ENCODE measurements at places on chromosomes 2 and 18.

DNA sequence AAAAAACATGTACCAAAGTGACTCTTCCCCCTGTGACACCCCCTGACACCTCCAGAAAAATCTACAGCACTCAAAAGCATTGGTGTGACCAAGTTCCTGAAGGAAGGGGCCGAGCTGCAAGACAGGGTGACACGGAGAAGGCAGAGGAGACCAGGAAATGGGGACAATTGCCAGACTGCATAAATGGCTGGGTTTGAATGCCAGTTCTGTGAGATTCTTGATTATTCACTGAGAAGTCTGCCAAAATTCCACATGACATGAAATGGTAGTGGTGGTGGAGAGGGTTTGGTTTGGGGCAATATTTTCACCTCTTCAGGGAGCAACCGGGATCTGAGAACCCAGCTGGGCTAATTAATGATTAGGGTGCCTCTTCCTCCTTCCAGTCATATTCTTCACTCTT lies 178.5 kb downstream of the ARL4C start:
- DNase-seq: no peak

DNA sequence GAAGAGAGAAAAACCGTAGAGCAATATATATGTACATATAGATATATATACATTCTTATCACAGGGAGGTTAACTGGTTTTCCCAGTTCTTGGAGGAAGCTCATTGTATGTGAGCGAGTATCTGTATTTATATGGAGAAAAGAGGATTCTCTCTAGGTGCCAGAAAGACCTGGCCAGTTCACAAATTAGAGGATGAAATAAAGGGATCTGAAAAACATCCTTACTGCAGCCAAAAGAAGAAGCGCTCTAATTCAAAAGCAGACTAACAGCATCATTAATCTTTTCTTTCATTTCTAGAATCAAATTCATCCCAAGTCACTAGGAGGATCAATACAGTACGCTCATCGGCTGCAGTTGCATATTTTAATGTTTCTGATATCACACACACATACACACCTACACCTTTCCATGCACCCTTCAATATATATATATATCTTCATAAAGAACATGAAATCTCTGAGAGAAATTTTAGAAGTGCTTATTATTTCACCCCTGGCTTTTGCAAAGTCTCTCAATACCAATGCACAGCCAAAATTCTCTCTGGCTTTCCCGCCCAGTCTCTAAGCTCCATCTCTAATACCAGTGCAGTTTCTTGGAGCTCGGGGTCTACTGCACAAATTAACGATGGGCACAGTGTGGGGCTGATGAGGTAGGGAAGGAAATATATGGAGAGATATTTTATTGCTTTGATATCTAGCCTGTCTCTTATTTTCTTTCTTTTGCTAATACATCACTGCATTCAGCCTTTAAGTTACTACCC lies 731 bp downstream of the NRXN1 start:
- no peak for DNase-seq

- DNase-seq: no peak
Measured at GRCh38 chr18:76988031-76988826, 144.4 kb downstream of the MBP start.

GRCh38 chr2:12890066-12890465 lies 173.3 kb downstream of the TRIB2 start:
- no peak for DNase-seq

- DNase-seq: peak; percentile 89
Measured at GRCh38 chr2:239308661-239309397, 92.0 kb downstream of the HDAC4 start.

- no peak for DNase-seq
Measured at GRCh38 chr2:112722816-112723546, 2.2 kb downstream of the NT5DC4 start.

DNA sequence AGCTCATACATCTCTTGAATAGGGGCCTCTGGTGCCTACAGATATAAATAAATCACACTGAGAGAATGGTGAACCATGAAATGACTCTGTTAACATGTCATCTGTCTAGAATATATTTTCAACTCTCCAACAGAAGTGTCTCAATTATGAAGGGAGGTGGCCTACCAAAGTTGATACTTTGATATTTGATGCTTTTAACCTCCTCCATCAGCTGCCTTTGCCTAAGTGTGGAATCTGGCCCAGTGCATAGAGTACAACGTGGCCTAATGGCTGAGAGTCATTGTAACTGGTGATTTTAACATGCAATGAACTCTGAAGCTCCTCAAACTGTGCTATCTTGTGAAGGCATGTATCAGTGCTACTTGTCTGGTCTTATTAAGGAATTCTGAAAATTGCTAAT lies 93.4 kb downstream of the MYO3B start:
- no peak for DNase-seq

- DNase-seq: no peak
Measured at GRCh38 chr2:42045352-42045751, 2.5 kb upstream of the PKDCC start.

- DNase-seq: no peak
Measured at GRCh38 chr2:104866122-104866864, 12.4 kb downstream of the POU3F3 start.

DNA sequence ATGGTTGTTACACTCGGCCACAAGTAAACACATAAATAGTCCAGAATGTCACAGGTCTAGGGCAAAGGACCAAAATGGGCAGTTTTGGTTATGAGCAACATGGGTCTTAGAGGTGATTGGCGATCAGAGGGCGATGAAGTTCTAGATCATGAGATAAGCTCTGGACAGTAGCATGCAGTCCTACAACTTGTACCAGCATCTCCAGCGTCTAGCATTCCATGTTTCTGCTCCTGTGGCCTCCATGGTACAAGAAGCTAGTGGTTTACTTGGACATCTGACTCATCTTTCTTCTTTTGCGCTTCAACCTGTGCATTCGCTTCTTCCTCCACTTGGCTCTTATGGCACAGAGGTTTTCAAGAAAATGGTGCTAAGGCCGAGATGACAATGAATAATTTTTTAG lies 8.9 kb upstream of the MMADHC start:
- DNase-seq: no peak

GRCh38 chr2:133265432-133265949 lies 302.8 kb downstream of the NCKAP5 start:
- DNase-seq: peak; percentile 27

DNA sequence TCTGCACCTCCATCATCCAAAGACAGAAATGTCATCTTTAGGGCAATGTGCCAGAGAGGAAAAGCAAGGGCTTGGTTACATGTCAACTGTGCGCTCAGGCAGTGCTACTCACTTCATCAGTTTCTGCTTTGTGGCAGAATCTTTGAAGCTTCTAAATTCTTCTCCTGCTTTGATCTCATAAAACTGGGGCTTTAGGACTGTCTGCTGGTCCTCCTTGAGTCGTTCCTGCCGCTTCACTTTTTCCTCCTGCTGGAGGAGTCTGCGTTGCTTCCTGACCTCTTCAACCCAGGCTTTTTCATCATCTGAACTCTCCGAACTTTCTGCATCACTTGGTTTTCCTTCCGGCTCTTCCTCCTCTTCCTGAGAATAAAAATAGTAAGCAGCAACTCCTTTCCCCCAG lies 100.8 kb downstream of the NOL10 start:
- no peak for DNase-seq

DNA sequence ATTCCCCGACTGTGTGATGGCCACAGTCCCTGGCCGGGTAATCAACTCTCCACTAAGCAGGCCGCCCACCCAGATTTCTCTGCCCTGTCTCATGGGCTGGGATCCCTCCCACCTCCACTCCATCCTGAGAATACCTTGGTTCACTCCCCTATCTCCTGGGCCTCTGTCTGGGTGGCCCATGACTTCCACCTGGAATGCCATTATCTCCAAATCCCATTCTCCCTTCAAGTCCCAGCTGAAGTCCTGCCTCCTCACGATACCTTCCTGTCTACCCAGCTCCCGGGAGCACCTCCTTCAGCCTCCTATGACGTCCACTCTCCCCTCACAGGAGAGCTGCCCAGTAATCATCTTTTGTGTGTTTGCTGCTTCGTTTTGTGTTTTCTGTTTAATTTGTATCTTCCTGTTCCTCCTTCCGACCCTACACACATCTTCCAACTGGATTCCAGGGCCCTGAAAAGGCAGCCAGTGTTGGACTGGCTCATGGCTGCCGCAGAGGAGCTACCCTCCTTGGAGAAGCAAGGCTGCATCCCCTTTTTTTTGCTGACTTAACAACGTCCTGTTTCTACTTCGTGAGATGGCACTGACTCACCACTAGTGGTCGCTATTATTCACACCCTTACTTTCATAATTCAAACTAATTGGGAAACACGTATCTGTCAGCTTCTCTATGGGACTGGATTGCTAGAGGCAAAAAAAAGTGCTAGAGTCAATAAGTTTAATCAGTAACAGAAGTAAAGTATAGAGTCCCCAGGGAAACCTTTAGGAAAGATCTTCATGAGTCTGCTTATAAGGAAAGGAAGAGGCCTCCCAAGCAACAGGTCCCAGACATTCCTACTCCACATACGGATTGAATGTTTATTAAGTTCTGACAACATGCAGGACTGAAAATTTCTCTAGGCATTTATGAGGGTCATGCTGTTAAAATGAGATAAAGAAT lies 171.9 kb upstream of the GATA6 start:
- DNase-seq: peak; percentile 71

DNA sequence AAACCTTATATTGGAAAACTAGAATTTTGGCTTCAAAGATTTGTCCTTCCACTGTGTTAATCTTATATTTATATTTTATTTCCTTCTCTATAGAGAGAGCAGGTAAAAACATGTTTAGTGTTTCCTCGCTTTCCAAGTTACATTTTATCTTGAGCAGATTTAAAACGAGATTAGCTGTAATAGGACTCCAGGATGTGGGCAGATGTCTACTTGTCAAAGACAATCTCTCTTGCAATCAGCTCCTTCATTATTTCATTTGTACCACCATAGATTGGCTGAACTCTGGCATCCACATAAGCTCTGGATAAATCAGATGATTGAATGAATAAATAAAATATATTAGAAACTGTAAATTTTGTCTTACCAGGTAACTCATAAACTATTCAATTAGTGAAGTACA lies 17.5 kb upstream of the KANSL1L start:
- no peak for DNase-seq

- DNase-seq: no peak
Measured at GRCh38 chr2:184037273-184037672, 561.1 kb upstream of the ZNF804A start.

DNA sequence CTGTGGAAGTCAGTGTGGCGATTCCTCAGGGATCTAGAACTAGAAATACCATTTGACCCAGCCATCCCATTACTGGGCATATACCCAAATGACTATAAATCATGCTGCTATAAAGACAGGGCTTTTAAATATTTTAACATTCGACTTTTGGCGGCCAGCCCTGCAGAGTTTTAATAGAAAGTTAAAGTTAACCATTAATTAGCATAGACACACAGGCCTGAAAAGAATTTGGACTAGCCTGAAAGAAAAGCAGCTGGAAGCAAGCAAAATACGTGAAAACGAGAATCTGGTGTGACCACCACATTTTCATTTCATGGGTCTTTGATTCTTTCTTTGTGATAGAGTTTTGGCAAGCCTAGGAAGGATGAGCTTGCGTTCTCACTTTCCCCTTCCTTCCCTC lies 184.0 kb downstream of the SCG2 start:
- no peak for DNase-seq

DNA sequence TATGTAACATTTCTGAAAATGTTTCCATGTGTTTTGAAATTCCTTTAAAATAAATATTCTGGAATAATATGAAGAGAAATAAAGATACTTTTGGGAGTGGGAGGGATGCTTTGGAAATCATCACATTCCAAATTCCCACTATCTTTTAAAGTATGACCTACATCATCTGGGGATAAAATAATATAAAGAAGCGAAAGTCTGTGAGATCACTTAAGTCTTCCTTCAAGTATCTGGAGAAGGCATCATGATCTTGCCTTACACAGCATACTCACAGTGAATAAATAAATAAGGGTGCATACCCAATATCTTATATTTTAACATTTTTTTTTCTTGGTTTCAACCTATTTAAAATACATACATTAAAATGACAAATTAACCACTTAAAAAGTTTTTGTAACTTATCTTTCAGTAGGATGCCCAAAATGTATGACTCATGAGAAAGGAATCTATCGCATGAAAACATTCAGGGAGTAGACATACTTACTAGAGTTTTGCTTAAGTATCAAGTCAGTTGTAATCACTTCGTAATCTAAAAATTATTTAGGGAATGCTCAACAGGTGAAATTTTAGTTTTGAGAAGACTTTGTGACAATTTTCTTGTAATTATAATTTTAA lies 248.3 kb upstream of the COL3A1 start:
- DNase-seq: no peak

DNA sequence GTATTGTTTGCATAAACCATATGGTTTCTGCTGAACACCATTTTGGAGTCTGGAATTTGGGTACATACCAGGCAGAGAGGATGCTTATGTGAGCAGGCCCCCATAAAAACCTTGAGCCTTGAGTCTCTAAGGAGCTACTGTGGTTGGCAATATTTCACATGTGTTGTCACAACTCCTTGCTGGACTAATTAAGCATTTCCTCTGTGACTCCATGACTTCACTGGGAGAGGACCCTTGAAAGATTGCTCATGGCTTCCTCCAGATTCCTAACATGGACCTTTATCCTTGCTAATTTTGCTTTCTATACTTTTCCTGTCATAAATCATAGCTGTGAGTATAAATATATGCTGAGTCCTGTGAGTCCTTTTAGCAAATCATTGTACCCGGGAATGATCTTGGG lies 7.6 kb upstream of the COQ10B start:
- no peak for DNase-seq

- no peak for DNase-seq
Measured at GRCh38 chr18:64100116-64100922, 48.6 kb downstream of the LINC00305 start.

- no peak for DNase-seq
Measured at GRCh38 chr2:120228503-120228902, 5.3 kb upstream of the TMEM185B start.

GRCh38 chr2:44169155-44169898 lies 652 bp downstream of the PPM1B start:
- DNase-seq: peak; percentile 21

DNA sequence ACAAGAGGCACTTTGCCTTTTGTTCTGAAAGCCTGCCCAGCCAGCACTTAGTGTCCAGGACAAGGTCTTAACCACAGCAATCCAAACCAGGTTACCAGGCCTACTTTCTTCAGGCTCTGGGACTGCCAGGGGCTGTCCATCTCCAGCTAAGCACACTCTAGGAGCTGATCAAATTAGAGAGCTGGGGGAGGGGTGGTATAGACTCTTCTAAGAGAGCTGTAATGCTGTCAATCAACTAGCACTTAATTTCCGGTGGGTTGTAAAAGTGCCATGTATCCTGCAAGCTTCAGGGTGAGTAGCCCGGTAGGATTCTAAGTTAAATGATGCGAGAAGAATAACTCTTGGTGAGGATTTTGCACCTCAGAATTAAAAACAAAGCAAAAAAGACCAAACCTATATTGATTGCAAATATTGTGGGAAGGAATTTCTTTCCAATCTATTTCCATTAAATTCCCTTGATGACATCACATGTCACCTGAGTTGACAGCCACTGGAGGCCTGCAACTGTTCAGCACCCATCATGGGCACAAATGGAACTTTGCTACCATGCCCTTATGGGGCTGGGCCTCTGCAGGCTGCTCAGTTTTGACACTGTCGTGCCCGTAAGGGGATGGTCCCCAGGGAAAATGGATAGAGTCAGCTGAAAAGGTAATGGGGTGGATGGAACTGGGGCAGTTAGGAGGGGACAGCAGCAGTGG lies 8.7 kb upstream of the COX7A2L start:
- no peak for DNase-seq

GRCh38 chr2:233189025-233189424 lies 62.4 kb upstream of the ATG16L1 start:
- no peak for DNase-seq
